Activated CD4-positive, alpha-beta T cell treated with anti-CD3 and anti-CD28 coated beads, Interleukin-2, amount 10 ng/mL, durations not matched to agents 7 days and 5 days (primary cell): ENCODE measurements at places on chromosomes 16 and 17. TPM values are rescaled to one million over a fixed set of nuclear protein-coding genes. Genes with fewer than 3 reads are reported as not detected.

Gene C16orf89
- total RNA-seq = not detected

Gene VTN
- 0.08 TPM for total RNA-seq

DNA sequence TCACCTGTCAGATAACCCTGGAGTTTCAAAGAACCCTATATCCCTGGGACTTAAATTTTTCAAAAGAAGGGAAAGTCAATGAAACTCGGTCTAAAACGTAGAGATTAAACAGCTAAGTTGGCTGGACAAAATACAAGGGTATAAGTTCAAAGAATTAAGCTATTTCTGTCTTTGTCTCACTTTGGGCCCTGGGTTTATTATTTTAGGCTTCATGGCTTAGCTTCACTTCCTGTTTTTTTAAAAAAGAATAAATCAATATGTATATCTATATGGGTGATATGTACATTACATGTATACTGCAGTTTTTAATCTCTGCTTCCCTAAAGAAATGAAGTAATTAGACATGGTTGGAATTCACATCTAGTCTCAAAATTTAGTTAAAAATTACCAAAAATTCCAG, 132.3 kb downstream of the TRIM37 start:
- no peaks in the 10 kb centered on the region for H3K36me3 ChIP-seq
- no peak for DNase-seq

- peak; percentile 4 for DNase-seq
- H3K27ac ChIP-seq = no peak overlapping the region
- no peaks in the 10 kb centered on the region for H3K4me1 ChIP-seq
- H3K27me3 ChIP-seq = peaks cover 30% of the 10 kb centered on the region
- H3K4me3 ChIP-seq = no peak overlapping the region
These were observed 224.0 kb upstream of the TNRC6C start for GRCh38 chr17:77734371-77735080.

Gene RGS11
- total RNA-seq = not detected
